Neuronal stem cell (in vitro differentiated cells): ENCODE measurements at places on chromosomes 11 and 22.

GRCh38 chr11:27934830-27935145 is 173.2 kb downstream of the KIF18A start:
- DNase-seq, result no peak
- H3K27ac ChIP-seq, result no peak overlapping the region
- H3K36me3 ChIP-seq, result no peaks in the 10 kb centered on the region
- no peaks in the 10 kb centered on the region for H3K27me3 ChIP-seq
- H3K4me3 ChIP-seq, result no peak overlapping the region
- H3K4me1 ChIP-seq, result no peaks in the 10 kb centered on the region

DNA sequence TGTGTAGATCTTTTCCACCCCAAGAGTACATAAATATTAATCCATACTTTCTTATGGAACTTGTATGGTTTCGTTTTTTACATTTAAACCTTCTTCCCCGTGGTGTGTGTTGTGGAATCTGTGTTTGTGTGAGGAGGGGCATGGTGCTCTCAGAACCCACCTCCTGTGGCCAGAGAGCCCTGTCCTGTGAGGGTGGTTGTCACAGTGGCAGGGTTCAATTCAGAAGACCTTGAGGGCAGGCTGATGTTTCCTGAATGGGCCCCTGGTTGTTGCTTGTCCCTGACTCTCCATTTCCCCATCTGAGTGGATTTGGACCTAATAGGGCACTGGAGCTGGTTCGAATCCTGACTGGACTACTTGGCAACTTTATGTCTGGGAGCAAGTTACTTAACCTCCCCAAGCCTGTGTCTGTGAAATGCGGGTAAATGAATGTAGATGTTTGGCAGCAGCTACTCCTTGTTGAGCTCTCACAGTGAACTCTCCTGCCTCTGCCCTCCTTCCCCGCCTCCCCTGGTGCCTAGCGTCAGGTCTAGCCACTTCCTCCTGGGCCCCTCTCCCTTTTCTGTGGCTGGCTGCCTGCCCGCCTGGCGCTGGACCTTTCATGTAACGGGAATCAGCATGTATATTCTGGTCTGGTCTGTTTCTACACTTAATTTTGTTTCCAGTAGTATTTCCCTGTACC is 7.3 kb downstream of the NEAT1 start:
- no peak for DNase-seq
- no peak overlapping the region for H3K27ac ChIP-seq
- H3K4me3 ChIP-seq, result peak overlapping the region; percentile 14

DNA sequence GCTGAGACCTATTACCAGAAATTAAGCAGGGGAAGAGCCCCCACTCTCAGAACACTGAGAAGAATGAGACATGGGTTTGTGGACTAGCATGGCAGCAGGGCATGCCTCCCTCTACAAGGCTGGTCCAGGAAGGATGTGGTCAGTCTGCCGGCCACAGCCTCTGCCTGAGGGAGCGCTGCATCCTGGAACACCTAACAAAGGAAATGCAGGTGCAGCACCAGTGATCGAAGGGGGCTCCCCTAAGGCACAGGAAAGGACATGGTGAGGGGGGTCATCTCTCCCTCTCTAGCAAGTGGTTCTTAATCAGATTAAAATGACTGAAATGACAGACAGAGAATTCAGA is 40.6 kb upstream of the ARL14EP start:
- no peak overlapping the region for H3K27ac ChIP-seq
- peaks cover 3% of the 10 kb centered on the region for H3K4me1 ChIP-seq
- DNase-seq, result no peak
- H3K36me3 ChIP-seq, result no peaks in the 10 kb centered on the region

- no peaks in the 10 kb centered on the region for H3K36me3 ChIP-seq
- H3K27ac ChIP-seq, result no peak overlapping the region
- H3K27me3 ChIP-seq, result no peaks in the 10 kb centered on the region
- H3K4me3 ChIP-seq, result no peak overlapping the region
Observed at GRCh38 chr11:32088117-32088941, 2.5 kb upstream of the RCN1 start.

- peak; percentile 64 for DNase-seq
- H3K4me3 ChIP-seq, result no peak overlapping the region
- H3K27ac ChIP-seq, result peak overlapping the region; percentile 55
Observed at GRCh38 chr22:32501836-32502752, 27.5 kb downstream of the FBXO7 start.

DNA sequence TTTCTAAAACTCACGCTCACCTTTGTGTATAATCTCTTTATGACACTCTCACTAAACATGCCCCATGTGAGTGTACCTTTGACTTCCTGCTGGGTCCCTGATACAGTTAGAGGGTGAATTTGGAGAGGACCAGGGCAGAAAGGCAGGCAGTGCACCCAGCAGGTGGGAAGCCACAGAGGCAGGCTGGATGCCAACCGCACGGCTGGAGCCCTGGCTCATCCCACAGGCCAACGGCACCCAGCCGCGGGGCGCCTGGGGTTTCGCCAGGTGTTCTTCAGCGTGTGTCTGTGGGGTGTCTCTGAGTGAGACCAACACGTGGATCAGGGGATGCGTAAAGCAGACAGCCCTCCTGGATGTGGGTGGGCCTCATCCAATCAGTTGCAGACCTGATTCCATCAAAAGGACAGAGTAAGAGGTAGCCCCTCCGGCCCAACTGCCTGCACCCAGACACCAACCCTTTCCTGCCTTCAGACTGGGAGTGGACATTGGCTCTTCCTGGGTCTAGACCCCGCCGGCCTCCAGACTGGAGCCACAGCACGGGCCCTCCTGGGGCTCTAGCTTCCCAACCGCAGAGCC is 51.6 kb downstream of the DHCR7 start:
- H3K4me1 ChIP-seq, result peaks cover 2% of the 10 kb centered on the region
- DNase-seq, result no peak
- H3K36me3 ChIP-seq, result no peaks in the 10 kb centered on the region
- peaks cover 3% of the 10 kb centered on the region for H3K27me3 ChIP-seq
- no peak overlapping the region for H3K27ac ChIP-seq
- no peak overlapping the region for H3K4me3 ChIP-seq

- DNase-seq, result no peak
- peaks cover 3% of the 10 kb centered on the region for H3K4me1 ChIP-seq
- no peaks in the 10 kb centered on the region for H3K27me3 ChIP-seq
Observed at GRCh38 chr11:67347964-67348749, 5.2 kb downstream of the POLD4 start.
